ENCODE measurements at places on chromosomes 2 and 18. TPM values are rescaled to one million over a fixed set of nuclear protein-coding genes. Genes with fewer than 3 reads are reported as not detected.

Gene EIPR1
- 36.1 TPM for total RNA-seq

Gene DPP4
- total RNA-seq, result 203 TPM

Gene ALK
- 0.27 TPM for total RNA-seq

Gene SESTD1
- total RNA-seq, result 62.3 TPM

Gene WNT6
- total RNA-seq, result not detected

Gene MZT2B
- 90.5 TPM for total RNA-seq

Gene REG3G
- total RNA-seq, result not detected

Gene SATB2
- total RNA-seq, result 2.3 TPM

GRCh38 chr18:76353500-76353899, 141.5 kb downstream of the ZNF516 start:
- DNase-seq, result no peak

DNA sequence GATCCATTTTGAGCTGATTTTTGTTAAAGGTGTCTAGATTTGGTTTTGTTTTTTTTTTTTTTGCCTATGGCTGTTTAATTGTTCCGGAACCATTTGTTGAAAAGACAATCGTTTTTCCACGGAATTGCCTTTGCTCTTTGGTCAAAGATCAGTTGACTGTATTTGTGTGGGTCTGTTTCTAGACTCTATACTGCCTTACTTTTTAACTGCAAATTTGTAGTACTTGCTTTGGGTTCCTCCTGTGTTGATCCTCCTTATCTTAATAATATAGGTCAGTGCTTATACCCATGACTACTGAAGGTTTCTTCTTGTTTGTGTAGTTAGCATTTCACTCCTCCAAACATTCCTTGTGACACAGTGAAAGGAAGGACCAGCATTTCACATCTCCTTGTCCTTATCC, 30.4 kb downstream of the CERS6 start:
- no peak for DNase-seq

DNA sequence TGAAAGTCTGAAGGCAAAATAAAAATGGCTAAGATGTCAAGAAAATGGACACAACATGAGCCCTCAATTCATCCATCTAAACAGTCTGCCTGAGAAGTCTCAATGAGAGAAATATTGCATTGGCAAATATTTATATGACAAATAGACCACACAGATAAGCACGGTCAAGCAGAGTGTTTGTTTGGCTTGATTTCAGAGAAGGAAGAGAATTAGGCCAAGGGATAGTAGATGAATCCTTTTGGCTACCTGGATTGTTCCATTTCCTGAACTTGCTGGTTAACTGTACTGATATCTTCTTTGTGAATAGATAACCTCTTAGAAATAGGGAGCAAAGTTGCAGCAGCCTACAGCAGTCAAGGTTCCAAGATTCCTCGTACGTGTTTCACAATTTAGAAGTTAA, 129.6 kb downstream of the RBMS1 start:
- DNase-seq, result peak; percentile 46

GRCh38 chr18:9348766-9349165, 14.2 kb downstream of the TWSG1 start:
- DNase-seq, result peak; percentile 16

GRCh38 chr2:239382384-239382880, 18.4 kb downstream of the HDAC4 start:
- DNase-seq, result no peak

DNA sequence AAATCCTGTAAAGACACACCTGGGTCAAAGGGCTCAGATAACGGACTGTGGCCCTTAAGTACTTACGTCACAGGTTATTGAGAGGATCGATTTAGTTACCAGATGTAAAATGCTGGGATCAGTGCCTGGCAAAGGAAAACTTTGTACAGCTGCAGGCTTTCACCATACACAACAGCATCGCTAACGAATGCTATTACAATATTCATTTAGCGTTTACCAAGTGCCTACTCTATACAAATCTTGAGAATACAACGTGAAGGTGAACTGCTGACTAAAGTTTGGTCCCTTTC, 619 bp upstream of the MSH6 start:
- no peak for DNase-seq

- DNase-seq, result no peak
Measured at GRCh38 chr2:46787364-46787763, 128.2 kb downstream of the MCFD2 start.

DNA sequence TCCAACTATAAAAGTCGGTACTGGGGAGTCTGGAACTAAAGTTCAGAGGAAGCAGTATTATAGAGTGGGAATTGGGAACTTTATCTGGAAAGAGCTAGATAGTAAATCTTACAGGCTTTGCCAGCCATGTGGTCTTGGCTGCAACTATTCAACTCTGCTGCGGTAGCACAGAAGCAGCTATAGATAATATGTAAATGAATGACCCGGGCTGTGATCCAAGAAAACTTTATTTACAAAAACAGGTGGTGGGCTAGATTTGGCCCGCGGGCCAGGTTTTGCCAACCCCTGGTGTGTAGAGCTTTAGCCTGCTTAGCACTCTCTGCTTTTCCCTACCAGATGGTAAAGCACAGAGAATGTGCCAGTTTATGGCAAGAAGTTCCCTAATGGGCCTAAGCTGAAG, 70.8 kb downstream of the TNP1 start:
- no peak for DNase-seq
